SIG-M5 (cell line): ENCODE measurements at places on chromosomes 6 and 20.

GRCh38 chr6:134626086-134626485, 308.2 kb upstream of the SGK1 start:
- DNase-seq = no peak

- no peak for DNase-seq
These were observed 152.4 kb downstream of the COL9A1 start for GRCh38 chr6:70150521-70150920.

DNA sequence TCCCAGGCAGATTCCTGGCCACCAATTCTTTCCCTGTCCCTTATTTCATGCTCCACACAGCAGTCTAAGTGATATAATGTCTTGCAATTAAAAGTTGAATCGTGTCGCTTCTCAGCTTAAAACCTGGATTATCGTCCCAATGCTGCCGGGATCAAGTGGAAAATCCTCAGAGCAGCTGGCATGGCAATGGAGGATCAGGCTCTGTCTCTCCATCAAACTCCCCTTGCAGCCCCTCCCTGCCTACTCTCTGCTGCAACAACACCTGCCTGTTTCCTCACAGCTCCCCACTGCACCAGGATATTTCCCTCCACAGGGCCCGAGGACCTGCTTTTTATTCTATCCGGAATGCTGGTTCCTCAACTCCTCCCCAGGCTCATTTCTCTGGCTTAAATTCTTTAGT, 277.1 kb downstream of the SYNE1 start:
- no peak for DNase-seq

GRCh38 chr6:131728296-131728939, 17.6 kb upstream of the CTAGE9 start:
- DNase-seq = no peak
